Activated CD4-positive, alpha-beta memory T cell treated with anti-CD3 and anti-CD28 coated beads for 36 hours (primary cell): ENCODE measurements at places on chromosomes 1 and 21. TPM values are rescaled to one million over a fixed set of nuclear protein-coding genes. Genes with fewer than 3 reads are reported as not detected.

The CFH gene
- total RNA-seq, result 2.5 TPM

The SLAMF6 gene
- total RNA-seq, result 38.3 TPM

The TMIGD3 gene
- total RNA-seq, result 0.24 TPM

The RBM11 gene
- total RNA-seq, result 3.1 TPM

GRCh38 chr1:205592443-205593003 is 39.3 kb downstream of the ELK4 start:
- no peaks in the 10 kb centered on the region for H3K27me3 ChIP-seq
- H3K36me3 ChIP-seq, result peaks cover 8% of the 10 kb centered on the region
- peak; percentile 9 for DNase-seq
- no peak overlapping the region for H3K27ac ChIP-seq
- H3K4me1 ChIP-seq, result peaks cover 29% of the 10 kb centered on the region
- peak overlapping the region; percentile 60 for H3K4me3 ChIP-seq

- H3K4me1 ChIP-seq, result no peaks in the 10 kb centered on the region
- no peak overlapping the region for H3K27ac ChIP-seq
- H3K36me3 ChIP-seq, result no peaks in the 10 kb centered on the region
- no peak for DNase-seq
- no peak overlapping the region for H3K4me3 ChIP-seq
- no peaks in the 10 kb centered on the region for H3K27me3 ChIP-seq
Observed at GRCh38 chr1:11448373-11449099, 30.4 kb upstream of the DISP3 start.
